ENCODE measurements at places on chromosomes 12 and 14.

GRCh38 chr14:52241087-52241793 lies 26.3 kb upstream of the PTGDR start:
- DNase-seq, result no peak

DNA sequence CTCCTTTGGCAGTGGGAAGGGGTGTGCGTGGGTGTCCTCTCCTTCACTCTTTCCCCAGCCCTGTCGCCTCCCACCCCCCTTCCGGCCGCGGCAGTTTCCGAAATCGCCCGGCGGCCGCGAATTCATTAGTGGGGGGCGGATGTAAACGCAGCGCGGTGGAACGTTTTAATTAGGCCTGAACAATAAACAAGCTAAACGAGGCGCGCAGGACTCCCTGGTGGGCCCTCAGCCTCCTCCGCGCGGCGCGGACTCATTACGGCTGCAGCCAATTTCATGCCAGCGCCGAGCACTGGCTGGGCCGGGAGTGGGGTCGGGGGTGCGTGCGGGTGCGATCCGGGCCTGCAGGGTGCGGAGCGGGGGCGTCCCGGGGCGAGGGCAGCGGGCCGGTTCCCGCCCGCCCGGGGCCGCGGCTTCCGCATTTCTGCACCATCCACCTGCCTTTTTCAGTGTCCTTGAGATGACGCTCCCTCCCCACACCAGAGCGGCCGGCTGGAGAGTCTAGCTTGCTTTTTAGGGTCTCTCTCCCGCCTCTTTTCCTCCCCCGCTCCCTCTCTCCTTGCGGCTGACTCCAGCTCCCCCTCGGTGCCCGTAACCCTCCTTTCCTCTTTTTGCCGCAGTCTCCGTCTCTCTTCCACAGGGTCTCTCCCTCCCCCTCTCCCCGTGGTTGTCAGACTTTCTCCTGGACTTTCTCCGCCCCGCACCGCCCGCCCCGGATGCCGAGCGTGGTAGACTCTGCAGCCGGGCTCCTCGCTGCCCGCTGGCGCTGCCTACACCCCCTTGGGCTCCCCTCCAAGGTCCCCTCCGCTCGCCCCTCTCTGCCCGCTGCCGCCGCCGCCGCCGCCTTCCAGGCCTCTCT lies at the start of gene CISTR:
CISTR (minus strand) TSS at position 644 of the 856 bp plus-strand sequence.
- no peak for DNase-seq

GRCh38 chr12:9169979-9170634 lies 38.1 kb downstream of the PZP start:
- no peak for DNase-seq

- DNase-seq, result no peak
Observed at GRCh38 chr14:80930836-80931389, 10.6 kb downstream of the CEP128 start.

- no peak for DNase-seq
Observed at GRCh38 chr12:120126635-120127005, 10.1 kb upstream of the RAB35 start.

DNA sequence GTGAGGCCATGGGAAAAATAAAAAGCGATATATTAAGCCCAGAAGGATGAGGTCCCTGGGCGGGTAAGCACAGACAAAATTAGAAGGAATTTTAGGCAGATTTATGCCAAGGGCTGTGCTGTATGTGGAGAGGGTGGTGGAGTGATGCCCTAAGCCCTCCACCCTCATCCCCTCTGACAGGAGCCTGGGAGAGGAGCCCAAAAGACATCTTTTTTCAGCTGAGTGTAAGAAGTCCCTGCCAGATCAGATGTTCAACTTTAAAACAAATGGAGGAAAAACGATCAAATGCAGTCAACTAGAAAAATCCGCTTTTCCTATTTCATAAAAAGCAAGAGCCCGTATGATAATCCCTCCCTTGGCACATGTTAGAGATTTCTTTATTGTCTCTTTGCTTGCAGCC lies 47.7 kb upstream of the NRXN3 start:
- DNase-seq, result no peak

GRCh38 chr14:76882651-76883050 lies 56.4 kb downstream of the LRRC74A start:
- no peak for DNase-seq

DNA sequence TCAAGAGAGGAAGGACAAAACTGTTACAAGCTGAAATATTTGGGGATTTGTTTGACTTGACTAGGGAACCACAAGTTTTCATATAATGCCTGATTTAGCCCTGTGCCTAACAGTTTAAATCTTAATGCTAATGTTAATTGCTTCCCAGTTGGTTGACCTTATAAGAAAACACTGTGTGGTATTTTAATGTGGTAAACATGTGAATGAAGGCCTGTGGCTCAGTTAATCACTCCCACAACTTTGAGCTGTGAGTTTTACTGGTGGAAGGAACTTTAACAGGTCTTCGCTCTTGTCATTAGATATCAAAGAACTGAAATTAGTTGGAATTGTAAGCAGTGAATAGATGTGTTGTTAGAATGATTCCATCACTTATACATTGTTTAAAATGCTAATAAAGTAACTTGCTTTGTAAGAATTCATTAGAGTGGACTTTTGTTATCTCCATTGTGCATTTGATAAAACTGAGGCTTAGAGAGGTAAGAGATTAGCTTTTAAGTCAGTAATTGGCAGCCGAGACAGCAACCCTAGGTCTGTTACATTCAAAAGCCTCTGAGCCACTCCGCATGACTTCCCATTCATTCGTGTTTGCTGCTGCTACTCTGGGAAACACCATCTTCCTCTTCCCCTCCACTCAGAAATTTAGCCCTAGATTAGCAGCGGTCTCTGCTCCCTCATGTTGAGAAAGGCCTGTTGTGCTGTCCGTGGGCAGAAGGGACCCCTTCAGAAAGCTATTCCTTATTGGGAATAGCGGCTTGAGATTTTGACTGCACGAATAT lies 1.0 kb upstream of the TBK1 start:
- DNase-seq, result no peak

GRCh38 chr12:3230758-3231375 lies 153.7 kb downstream of the TSPAN9 start:
- DNase-seq, result no peak
